Dorsolateral prefrontal cortex (tissue), 122 donors: ENCODE measurements at places on chromosomes 7 and 10.

GRCh38 chr10:74728225-74728624 lies 98.2 kb upstream of the KAT6B start:
- DNase-seq, result no peak

DNA sequence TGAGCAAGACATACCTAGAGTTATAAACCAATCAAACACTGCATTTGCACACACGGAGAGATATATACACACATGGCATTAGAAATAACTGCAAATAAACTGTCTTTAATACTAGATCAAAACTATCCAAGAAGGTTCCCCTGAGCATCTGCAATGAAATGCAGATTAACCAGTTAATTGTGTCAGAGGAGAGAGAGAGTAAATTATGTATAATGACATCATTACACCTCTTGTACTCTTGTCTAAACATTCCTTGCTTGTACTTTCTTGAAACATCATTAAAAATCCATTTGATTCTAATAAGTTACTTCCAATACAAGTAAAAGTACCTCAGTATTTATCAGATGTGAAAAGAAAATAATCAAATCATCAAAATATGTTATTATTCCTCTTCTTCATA lies 932 bp downstream of the ANKRD22 start:
- no peak for DNase-seq

DNA sequence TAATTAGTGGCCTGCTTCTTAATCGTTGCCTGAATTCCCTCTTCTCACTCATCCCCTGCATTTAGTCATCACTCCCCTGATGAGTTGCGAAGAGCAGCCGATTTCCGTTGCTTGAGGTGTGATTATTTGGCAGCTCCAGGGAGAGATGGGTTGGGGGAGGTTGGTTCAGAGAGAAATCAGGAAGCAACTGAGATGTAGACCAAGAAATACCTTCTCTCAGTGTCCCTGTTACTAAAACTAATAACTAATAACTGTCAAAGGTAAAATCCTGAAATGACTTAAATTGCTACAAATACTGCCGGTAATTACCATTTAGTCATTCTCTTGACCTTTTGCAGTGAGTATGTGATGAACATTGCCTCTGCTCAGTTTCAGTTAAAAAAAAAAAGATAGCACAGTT lies 76.9 kb downstream of the ELMO1 start:
- DNase-seq, result no peak

DNA sequence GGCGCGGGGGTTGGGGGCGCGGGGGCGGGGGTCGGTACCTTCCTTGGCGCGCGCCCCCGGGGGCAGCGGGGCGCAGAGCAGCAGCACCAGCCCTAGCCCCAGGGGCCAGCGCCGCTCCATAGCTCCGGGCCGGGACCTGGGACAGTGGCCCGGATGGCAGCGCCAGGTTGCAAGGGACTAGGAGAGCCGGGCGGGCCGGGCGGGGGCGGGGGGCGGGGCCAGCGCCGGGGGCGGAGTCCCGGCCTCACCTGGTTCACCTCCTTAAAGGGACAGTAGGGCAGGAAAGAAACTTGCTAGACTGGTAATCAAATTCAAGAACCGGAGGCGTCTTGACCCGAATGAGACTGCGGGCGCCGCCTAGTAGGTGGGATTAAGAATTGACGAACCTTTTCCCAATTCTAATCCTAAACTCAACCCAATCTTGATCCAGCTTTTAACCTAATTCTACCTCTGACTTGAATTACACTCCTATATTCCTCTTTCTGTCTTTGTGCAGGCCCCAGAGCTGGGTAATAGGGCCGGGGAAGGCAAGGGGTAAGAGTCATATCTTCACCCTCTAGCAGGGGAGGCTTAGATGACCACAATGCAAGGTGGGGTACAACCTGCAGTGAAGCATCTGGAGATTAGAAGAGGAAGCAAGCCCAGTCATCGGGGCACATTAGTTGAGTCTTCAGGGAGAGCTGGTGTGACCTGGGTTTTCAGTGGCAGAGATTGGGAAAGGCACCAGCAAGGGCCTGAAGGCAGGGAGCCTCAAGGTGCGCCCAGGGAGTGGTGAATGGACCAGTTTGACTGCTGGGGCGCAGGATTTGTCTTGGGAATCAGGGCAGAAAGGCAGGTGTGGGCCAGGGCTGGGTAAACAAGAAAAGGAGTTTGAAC lies at the start of gene EPHA1:
Gene EPHA1, minus strand, starts transcription at position 171 of the 876 bp plus-strand sequence. Its CDS starts 51 bp downstream, at position 120.
- no peak for DNase-seq

GRCh38 chr10:96339956-96340904 lies 18.6 kb downstream of the OPALIN start:
- DNase-seq, result peak; percentile 28

DNA sequence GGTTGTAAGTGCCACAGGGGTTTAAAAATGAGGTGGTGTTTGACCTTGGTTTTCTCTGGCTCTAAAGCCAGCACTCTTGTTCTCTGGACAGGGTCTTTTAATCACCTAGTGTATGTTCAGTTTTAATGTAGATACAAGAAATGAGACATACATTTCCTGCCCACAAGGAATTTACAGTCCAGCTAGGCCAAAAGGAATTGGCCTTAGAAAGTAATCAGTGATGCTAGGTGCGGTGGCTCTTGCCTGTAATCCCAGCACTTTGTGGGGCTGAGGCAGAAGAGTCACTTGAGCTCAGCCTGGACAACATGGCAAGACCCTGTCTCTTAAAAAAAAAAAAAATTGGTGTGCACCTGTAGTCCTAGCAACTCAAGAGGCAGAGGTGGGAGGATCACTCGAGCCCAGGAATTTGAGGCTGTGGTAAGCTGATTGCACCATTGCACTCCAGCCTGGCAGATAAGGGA lies 100.2 kb downstream of the LRMDA start:
- no peak for DNase-seq
